ENCODE measurements at places on chromosomes 4 and X.

DNA sequence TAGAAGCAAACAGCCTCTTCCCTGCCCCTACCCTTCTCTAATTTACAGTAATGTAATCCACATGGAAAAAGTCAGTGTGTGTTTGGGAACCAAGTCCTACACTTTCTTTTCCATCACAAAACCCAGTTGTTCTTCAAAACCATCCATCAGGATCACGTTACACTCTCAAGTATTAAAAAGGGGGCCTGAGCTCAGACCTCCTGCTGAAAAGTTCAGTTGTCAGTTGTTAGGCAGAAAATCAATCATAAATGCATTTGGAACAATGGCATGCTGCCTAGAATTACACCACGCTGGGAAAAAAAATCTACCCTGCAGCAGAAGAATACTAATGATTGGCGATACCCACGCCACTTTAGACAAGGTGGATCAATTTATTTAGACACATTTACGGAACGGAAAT, 236.5 kb downstream of the PARM1 start:
- DNase-seq, result no peak

- no peak for DNase-seq
Observed at GRCh38 chr4:148443512-148444295, 1.5 kb upstream of the NR3C2 start.

DNA sequence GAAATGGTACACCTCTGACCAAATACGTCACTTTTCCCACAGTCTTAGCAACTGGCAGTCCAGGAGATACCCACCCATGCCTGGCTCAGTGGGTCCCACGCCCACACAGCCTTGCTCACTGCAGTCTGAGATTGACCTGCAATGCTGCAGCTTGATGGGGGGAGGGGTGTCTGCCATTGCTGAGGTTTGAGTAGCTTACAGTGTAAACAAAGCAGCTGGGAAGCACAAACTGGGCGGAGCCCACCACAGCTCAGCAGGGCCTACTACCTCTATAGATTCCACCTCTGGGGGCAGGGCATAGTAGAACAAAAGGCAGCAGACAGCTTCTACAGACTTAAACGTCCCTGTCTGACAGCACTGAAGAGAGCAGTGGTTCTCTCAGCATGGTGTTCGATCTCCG, 52.7 kb downstream of the AMER1 start:
- DNase-seq, result no peak

DNA sequence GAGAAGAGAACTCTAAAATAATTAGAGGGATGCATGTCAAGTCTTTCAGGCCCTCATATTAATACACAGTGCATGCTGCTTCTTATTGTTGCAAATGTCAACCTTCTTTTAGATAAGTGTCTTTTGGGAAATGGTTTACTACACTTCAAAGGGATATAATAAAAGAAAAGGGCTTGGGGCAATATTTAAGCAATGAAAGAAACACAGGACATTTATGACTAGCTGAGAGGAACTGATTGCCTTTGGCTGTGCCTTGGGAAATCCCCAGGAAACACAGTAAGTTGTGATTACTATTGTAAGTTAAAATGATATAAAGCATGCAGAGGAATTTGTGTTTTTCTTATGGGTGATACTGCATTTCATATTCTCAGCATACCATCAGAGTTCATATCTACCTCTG, 1036.2 kb upstream of the GRID2 start:
- no peak for DNase-seq

GRCh38 chr4:182022909-182023308, 220.3 kb upstream of the TENM3 start:
- no peak for DNase-seq

DNA sequence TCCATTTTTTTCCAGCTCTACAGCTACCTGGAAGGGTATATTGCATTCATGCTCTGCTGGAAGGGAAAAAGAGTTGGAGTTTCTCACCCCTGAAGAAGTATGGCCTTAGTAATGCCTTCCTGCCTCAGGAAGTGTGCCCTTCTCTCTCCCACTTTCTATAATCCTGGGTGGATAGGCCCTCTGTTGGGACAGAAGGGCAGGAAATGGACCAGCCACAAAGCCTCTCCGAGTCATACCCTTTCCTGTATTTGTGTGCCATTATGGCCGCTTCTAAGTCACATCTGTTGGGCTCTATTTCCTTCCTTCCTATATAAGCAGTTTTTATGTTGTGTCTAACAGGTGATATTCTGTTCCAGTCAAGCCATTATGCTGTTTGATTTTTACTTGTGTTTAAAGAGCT, 74.8 kb upstream of the SMARCA5 start:
- no peak for DNase-seq

DNA sequence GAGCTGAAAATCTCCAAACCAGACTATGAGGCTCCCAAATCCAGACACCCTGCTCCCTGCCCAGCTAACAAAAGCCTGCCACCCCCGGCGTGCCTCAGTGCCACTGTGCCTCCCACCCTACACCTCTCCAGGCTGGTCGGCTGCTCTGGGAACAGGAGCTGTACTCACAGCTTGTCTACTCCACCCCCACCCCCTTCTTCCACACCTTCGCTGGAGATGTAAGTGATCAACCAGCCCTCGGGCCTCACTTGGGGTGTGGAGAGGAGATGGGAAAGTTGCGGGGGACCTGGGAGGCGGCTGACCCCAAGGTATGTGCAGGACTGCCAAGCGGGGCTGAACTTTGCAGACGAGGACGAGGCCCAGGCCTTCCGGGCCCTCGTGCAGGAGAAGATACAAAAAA, 1.8 kb downstream of the WAS start:
- no peak for DNase-seq

- no peak for DNase-seq
Observed at GRCh38 chr4:109155682-109156283, 146.7 kb downstream of the COL25A1 start.

DNA sequence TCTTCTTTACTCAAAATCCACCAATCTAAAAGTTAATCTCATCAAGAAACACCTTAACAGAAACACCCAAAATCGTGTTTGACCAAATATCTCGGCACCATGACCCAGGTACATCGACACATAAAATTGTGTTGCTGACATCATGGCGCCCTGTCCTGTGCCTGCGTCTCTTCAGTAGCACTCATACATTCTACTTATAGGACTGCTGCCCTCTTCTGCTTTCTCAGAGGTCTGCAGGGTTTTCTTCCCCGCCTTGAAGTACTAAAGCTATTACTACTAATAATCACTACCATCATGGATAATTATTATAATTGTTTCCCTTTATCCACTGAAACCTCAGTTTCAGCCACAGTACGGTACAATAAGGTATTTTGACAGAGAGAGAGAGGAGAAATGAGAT, 1403.1 kb upstream of the TENM3 start:
- no peak for DNase-seq

- DNase-seq, result no peak
Observed at GRCh38 chrX:20393944-20394343, 127.2 kb upstream of the RPS6KA3 start.

- DNase-seq, result no peak
Observed at GRCh38 chrX:105845631-105846030, 23.3 kb downstream of the NRK start.

- no peak for DNase-seq
Observed at GRCh38 chrX:120309873-120310705, 1.2 kb downstream of the TMEM255A start.

GRCh38 chr4:81040012-81040659, 9.6 kb downstream of the BMP3 start:
- no peak for DNase-seq

GRCh38 chrX:14064626-14065432, 35.1 kb upstream of the GEMIN8 start:
- DNase-seq, result no peak

- no peak for DNase-seq
Observed at GRCh38 chr4:17665346-17665745, 50.9 kb downstream of the MED28 start.

- DNase-seq, result no peak
Observed at GRCh38 chrX:100663642-100664041, 19.6 kb downstream of the SRPX2 start.

DNA sequence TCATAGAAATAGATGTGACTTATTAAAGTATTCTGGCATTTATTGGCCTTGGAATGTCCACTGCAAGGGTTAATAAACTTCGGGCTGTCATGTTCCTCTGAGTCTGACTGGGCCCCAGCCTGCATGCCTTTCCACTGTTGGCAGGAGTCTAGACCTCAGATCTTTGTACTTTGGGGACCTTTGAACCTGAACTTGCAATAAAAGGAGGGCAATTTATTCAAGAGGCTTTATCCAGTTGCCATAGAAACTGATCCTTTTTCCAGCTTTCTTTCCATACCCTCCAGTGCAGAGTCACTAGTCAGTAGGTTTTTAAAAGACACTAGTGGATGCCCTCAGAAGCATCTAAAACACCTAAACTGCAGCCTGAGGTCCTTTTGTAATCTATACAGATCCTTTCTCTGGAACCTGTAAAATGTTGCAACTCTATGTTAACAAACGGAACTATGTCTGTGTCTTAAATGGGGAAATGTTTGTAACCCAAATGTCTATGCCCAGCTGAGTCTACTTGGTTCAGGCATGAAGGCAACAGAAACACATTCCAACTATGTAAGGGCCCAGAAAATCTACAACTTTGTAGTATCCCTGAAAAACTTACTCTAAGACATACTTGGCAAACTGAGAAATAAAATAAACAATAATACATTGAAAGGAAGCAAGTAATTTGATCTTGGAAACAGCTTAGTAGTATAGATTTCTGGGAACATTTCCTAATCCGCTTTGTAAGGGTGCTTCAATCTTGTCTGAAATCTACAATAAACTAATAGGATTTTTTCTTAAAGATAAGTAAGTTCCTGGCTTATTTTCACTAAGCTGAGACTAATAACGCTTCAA, 41.5 kb downstream of the SOWAHB start:
- DNase-seq, result no peak

DNA sequence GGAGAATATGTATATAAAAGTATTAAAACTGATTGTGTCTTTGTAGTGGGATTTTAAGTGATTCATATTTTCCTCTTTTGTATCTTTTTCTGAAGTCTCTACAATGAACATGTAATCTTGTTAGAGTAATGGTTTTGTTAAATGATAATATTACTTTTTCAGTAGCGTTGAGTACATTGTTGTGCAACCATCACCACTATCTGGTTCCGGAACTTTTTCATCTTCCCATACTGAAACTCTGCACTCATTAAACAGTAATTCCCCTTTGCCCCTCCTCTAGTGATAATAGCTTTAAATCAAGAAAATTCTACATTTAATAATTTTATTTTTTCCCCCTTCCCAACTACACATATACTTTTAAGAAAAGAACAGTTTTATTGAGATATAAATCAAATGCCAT, 23.3 kb downstream of the SHROOM3 start:
- DNase-seq, result no peak

DNA sequence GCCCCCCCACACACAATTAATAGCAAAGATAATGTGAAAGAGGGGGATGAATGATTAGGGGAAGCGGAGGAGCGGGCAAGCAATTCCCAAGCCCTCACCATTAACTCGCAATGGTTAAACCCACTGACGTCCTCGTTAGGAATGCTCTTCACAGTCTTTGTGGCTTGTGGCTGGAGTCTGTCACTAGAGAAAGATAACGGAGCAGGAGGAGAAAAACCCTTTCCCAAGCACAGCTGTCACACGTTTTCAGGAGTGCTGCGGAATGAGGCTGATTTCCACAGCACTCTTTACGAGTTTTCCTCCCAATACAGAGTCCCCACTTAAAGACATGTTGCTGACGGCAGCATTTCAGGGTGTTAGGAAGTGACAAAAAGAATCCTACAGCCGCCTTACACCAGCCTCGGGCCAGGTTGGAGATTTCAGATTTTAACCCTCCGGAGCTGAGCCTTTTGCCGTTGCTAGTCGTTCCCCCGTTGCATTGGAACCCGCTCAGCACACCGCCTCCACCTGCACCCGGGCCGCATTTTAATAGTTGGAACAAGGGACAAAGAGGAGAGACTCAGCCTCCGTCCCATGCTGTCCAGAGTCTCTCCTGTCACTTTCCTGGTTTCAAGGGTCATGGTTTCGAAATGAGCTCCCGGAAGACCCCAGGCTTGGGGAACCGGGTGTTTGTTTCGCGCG, 92.2 kb downstream of the GEMIN8 start:
- DNase-seq, result no peak

DNA sequence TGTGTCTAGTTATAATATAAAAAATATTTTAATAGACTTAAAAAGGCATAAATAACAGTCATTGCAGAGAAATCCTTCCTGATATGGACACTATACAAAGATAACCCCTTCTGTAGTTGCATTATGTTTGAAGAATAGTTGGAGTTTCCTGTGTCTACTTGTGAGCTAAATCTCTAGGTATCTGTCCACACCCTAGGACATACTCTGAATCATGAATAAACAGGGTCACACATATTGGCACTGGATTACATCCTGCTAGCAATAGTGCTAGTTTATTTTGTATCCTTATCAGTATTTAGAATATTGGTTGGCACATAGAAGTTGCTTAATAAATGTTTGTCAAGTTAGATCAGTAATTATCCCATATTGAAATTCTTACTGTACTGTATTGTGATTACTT, 173.9 kb downstream of the GRXCR1 start:
- DNase-seq, result no peak

- no peak for DNase-seq
Observed at GRCh38 chr4:76886848-76887441, 11.0 kb downstream of the SOWAHB start.

DNA sequence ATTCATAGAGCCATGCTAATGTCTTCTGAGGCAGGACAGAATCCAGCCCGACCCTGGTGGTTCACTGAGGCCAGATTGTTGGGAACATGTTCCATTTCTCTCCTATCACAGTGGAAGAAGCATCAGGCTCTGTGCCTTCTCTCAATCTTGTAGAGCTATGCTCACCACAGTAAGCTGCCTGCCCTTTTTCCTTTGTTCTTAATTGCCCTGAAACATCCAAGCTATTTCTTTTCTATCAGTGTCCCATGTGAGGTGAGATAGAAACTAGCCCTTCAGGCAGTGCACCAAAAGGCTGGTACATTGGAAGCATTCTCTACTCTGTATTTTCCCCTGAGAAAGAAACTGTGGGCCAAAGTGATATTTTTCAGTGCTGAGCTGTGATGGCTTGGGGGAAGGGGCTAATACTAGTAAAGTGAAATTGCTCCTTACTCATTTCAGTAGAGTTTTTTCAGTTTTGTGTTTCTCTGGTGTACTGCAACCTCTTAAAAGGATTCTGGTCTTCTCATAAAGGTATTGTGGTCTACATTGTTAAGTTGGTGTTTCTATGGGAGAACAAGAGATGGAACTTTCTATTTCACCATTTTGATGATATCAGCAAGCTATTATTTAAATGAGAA, 611.2 kb downstream of the RPA4 start:
- DNase-seq, result no peak

DNA sequence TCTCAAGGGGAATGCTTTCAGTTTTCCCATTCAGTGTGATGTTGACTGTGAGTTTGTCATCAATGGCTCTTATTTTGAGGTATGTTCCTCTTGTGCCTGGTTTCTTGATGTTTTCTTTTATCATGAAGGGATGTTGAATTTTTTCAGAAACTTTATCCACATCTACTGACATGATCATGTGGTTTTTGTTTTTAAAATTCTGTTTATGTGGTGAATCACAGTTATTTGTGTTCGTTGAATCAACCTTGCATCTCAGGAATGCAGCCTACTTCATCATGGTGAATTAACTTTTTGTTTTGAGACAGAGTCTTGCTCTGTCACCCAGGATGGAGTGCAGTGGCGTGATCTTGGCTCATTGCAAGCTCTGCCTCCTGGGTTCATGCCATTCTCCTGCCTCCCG, 263.1 kb upstream of the KLF3 start:
- no peak for DNase-seq

- no peak for DNase-seq
Observed at GRCh38 chrX:23888887-23889501, 18.7 kb downstream of the APOO start.
